C1 segment of cervical spinal cord (tissue), 14 donors: ENCODE measurements at places on chromosomes 3 and 15.

GRCh38 chr3:178419071-178419470 is 117.2 kb upstream of the KCNMB2 start:
- no peak for DNase-seq

DNA sequence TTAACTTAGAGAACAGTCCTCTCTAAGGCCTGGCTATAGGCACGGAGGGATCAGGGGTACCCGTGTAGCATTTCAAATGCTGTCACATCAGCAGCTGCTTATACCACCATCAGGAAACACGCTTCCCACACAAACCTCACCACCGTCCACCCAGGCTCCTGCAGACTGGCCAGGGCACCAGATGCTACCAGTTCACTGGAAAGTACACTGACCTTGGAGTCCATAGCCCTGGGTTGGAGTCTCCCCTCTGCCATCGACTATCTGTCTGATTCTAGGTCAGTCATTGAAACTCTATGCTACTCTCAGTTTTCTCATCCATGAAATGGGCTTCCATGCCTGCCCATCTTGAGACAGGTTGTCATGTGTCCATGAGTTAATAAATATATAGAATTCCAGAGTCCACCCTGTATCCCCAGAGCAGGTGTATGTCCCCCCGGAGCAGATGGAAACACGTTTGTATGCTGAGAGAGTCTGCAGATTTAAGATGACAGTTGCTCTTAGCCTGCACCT is 156.0 kb upstream of the SMAD3 start:
- no peak for DNase-seq

DNA sequence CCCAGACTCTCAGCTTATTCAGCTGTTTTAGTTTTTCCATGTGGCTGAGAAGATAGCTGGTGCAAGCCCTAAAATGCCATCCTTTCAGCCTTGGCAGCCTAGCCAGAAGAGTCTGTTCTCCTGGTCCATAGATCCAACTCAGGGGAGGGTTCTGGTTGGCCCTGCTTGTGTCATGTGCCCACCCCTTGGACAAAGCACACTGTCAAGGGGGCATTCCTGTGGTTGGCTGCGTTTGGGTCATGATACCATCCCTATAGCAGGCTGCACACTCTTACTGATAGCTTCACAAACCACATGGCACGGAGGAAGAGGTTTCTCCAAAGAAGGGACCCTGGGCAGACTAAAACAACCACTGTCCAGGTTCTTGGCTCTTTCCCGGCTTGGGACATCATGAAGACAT is 8.4 kb upstream of the FSTL1 start:
- DNase-seq: no peak

GRCh38 chr3:143786219-143787191 is 61.8 kb downstream of the SLC9A9 start:
- no peak for DNase-seq

- no peak for DNase-seq
Measured at GRCh38 chr15:80730387-80730786, 35.3 kb downstream of the ABHD17C start.

GRCh38 chr3:65318231-65318630 is 630.4 kb upstream of the ADAMTS9 start:
- DNase-seq: no peak

DNA sequence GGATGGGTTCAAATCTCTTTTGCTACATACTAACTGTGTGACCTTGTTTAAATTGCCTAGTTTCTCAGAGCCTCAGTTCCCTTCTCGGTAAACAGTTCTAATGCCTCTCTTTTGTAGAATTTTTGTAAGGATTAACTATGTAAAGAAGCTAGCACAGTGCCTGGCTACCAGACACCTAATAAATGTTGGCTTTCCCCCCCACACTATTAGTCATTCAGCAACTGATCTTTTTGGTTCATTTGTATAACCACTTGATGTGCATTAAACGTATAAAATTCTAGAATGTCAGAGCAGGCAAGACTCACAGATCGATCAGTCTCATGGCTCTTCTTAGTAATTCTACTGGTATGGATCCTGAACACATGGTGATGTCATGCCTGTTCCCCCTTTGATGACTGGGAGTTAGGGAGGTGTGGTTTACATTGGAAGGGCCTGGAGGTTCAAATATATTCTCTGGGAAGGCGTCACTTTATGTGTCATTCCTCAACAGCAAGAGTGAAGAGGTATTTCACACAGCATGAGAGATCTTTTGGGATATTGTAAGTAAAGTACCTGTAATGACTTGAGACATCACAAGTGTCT is 6.5 kb downstream of the TAGLN3 start:
- DNase-seq: no peak

GRCh38 chr3:128679338-128679737 is 28.7 kb upstream of the RPN1 start:
- no peak for DNase-seq

DNA sequence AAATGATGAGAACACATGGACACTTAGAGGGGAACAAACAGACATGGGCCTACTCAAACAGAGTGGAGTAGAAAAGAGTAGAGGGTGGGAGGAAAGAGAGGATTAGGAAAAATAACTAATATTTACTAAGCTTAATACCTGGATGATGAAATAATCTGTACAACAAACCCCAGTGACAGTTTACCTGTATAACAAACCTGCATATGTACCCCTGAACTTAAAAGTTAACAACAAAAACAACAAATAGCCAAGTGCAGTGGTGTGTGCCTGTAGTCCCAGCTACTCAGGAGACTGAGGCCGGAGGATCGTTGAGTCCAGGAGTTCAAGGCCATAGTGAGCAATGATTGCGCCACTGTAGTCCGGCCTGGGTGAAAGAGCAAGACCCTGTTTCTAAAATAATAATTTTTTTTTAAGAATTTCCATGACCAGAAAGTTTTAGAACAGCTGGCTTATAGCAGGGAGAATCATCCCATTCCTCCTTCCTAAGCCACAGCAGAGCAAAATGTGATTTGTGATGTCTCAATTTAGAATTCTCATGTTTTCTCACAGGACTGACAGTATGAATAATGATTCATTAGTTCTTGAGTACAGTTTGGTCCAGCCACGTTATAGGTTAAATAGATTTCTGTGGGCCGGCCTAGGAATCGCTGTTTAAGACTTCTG is 150.0 kb downstream of the ZNF609 start:
- DNase-seq: no peak

DNA sequence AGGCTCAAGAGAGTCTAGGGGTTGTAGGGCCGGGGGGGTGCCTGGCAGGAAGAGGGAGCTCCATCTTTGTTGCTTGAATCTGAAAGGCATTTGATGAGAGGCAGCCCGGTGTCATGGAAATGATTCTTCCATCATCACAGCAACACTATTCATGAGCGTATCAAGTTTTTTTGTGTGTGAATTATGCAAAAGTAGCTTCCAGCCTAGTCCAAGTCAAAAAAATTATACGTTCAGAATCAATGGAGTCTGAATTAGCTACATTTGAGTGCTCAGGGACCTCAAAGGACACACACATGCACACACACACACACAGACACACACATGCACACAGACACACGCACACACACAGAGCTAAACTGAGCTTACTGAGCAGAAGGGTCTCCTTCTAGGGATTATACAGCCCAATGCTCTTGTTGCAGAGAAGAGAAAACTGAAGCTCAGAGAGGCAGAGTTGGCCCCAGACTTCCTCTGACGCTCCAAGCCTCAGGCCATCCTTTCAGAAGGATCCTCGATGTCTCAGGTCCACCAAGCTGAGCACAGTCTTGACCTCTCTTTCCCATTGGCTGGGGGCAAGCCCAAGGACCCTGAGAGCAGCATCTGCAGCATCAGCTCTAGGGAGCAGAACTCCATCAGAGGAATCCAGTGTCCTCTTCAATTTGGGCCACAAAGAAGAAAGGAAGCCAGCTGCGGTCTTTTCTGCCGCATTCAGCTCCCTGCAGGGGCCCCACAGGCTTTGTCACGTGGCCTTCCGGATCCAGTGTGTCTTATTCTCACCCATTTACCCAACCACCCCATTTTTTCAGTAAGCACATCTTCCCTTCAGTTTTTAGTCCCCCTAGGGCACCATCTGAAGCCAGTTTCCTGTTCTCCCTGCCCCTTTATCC is 228.0 kb downstream of the UACA start:
- no peak for DNase-seq

GRCh38 chr3:184455991-184456390 is 76.1 kb downstream of the CHRD start:
- DNase-seq: no peak
